H9 (cell line): ENCODE measurements at places on chromosomes 2 and 18.

DNA sequence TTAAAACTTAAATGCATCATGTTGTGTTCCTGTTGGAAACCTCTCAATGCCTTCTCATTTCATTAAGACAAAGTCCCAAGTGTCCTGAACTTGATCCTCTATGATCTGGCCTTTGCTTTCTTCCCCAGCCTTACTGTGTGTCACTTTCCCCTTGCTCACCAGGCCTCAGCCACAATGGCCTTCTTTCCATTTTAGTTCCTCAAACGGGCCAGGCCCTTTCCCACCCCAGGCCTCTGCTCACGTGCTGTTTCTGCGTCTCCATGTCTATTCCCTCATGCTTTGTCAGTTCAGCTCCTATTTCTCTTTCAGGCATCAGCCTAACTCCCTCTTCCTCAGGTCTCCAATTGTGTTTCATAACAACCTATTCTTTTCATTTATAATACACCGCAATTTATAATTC lies 19.5 kb downstream of the CXCR4 start:
- no peak overlapping the region for H3K27ac ChIP-seq
- no peaks in the 10 kb centered on the region for H3K36me3 ChIP-seq
- H3K4me3 ChIP-seq: no peak overlapping the region

DNA sequence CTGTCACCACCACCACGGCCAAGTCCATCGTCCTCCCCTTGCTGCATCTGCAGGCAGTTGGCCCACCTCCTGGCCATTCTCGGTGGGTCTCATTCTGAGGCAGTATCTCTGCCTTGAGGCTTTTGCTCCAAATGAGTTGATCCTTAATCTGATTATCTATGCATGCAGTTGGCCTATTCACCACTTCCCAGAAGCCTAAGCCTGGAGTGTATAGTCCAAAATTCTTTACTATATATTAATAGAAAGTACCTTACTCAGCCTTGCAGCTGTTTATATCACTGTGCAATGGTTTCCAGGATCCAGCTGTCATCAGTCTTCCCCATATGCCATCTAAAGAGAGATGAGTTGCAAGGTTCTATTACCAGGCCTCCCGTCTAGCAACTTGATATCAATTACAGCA lies 292.4 kb downstream of the SS18 start:
- no peak overlapping the region for H3K27ac ChIP-seq
- no peak for DNase-seq
- no peak overlapping the region for H3K4me3 ChIP-seq
- H3K27me3 ChIP-seq: no peaks in the 10 kb centered on the region

GRCh38 chr2:217512259-217512658 lies 490.5 kb downstream of the TNS1 start:
- no peaks in the 10 kb centered on the region for H3K4me1 ChIP-seq
- no peak overlapping the region for H3K27ac ChIP-seq
- H3K27me3 ChIP-seq: no peaks in the 10 kb centered on the region; the same call in 1 of the 2 replicates

DNA sequence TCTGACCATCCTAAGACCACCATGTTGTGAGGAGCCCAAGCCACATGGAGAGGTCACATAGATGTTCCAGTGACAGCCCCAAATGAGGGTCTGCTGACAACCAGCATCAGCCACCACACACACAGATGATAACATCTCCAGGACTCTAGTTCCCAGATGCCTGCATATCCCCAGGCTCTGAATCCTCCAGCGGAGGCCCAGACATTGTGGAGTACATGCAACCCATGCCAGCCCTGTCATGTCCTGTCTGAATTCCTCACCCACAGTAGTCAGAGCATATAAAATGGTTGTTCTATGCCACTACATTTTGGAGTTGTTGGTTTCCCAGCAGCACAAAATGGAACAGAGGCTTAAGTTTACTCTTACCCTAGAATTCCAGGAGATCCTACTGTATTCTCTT lies 122.0 kb upstream of the SLC35G4 start:
- no peaks in the 10 kb centered on the region for H3K27me3 ChIP-seq
- no peaks in the 10 kb centered on the region for H3K4me1 ChIP-seq
- no peaks in the 10 kb centered on the region for H3K36me3 ChIP-seq
- DNase-seq: no peak
- no peak overlapping the region for H3K4me3 ChIP-seq

GRCh38 chr2:176637486-176638166 lies 368.4 kb downstream of the MTX2 start:
- no peaks in the 10 kb centered on the region for H3K4me1 ChIP-seq
- peaks cover 9% of the 10 kb centered on the region; the same call in 1 of the 2 replicates for H3K27me3 ChIP-seq
- peak; percentile 48 for DNase-seq
- peak overlapping the region; percentile 79 for H3K4me3 ChIP-seq
- no peak overlapping the region for H3K27ac ChIP-seq

GRCh38 chr18:48997985-48998831 lies 47.4 kb upstream of the SMAD7 start:
- no peak overlapping the region for H3K4me3 ChIP-seq
- H3K27ac ChIP-seq: no peak overlapping the region
- H3K27me3 ChIP-seq: no peaks in the 10 kb centered on the region
- DNase-seq: peak; percentile 85
- H3K36me3 ChIP-seq: no peaks in the 10 kb centered on the region

DNA sequence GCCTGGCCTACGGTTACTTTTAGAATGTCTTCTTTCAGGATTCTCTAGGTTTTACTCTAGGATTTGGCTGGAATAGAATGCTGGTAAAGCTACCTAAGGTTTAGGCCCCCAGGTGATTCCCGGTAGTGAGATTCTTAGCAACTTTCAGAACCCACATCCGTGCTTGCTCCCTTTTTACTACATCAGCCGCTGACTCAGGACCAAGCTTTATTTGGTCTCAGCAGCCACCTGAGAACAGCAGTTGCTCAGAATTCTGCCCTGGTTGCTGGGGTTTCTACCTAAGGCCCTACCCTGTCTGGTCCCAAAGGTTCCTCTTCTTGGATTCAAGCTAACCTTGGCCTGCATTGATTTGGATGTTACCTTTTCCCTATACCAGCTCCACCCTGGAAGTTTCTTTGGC lies 36.1 kb upstream of the NDUFV2 start:
- no peaks in the 10 kb centered on the region for H3K36me3 ChIP-seq
- H3K4me1 ChIP-seq: no peaks in the 10 kb centered on the region
- no peaks in the 10 kb centered on the region for H3K27me3 ChIP-seq

GRCh38 chr2:17543131-17543660 lies 2.7 kb downstream of the VSNL1 start:
- peak overlapping the region; percentile 77 for H3K27ac ChIP-seq
- peak; percentile 47 for DNase-seq
- no peaks in the 10 kb centered on the region for H3K27me3 ChIP-seq
- no peaks in the 10 kb centered on the region for H3K36me3 ChIP-seq
- H3K4me3 ChIP-seq: peak overlapping the region; percentile 56
